Stimulated activated CD8-positive, alpha-beta memory T cell treated with anti-CD3 and anti-CD28 coated beads, Interleukin-4, amount 100 ng/mL, for 24 hours (primary cell): ENCODE measurements at places on chromosomes 1 and 21.

- DNase-seq, result no peak
These were observed 51.7 kb downstream of the CSMD2 start for GRCh38 chr1:34113362-34113761.

GRCh38 chr1:218752126-218752525 lies 407.0 kb downstream of the TGFB2 start:
- DNase-seq, result no peak

- no peak for DNase-seq
These were observed 6.2 kb upstream of the SLAMF1 start for GRCh38 chr1:160652924-160653619.

- no peak for DNase-seq
These were observed 291.4 kb downstream of the TGFB2 start for GRCh38 chr1:218636548-218636947.

DNA sequence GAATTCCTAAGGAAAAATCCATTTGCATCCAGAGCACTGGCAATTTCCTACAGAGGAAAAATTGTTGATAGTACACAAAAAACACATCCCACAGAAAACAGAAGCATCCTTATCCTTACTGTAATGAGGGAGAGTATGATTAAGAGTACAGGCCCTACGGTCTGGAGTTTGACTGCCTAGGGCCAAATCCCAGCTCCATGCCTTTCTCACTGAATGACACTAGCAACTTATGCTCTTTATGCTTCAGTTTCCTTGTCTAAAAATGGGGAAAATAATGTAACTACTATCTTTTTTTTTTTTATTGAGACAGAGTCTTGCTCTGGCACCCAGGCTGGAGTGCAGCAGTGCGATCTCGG lies 27.8 kb upstream of the CEP350 start:
- no peak for DNase-seq

- DNase-seq, result no peak
These were observed 84.1 kb upstream of the NEGR1 start for GRCh38 chr1:72366466-72366865.

- no peak for DNase-seq
These were observed 168.1 kb upstream of the CHRM3 start for GRCh38 chr1:239218301-239218700.

DNA sequence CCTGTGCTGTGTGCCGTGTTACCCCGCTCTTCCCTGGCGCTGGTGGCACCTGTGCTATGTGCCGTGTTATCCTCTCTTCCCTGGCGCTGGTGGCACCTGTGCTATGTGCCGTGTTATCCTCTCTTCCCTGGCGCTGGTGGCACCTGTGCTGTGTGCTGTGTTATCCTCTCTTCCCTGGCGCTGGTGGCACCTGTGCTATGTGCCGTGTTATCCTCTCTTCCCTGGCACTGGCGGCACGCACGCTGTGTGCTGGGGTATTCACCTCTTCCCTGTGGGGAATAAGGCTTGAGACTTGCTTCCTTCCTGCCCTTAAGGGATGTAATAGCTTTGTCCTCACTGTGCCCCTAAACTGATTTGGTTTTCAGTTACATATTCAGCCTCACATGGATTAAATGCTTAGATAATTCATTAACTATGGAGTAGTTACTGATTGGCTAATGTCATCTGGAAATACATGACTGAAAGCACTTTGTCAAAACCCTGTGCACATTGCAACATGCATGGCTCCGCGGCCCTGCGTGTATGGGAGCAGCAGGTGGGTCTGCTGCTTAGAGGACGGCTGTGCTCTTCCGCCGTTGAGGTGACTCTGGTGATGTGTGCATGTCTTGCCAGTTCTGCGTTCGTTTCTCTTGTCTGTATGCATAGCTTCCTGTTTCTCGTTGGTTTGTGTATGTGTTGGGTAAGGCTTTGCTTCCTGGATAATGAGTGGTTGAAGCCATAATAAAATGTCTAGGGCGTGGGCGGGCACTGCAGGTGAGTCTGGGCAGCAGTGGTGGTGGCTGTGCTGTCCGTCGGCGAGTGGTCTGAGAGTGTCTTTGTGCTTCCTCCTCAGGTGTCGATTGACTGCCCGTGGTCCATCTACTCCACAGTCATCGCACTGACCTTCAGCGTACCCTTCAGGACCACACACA lies 17.9 kb upstream of the PWP2 start:
- no peak for DNase-seq

- no peak for DNase-seq
These were observed 139.6 kb downstream of the CAMTA1 start for GRCh38 chr1:6924891-6925290.

DNA sequence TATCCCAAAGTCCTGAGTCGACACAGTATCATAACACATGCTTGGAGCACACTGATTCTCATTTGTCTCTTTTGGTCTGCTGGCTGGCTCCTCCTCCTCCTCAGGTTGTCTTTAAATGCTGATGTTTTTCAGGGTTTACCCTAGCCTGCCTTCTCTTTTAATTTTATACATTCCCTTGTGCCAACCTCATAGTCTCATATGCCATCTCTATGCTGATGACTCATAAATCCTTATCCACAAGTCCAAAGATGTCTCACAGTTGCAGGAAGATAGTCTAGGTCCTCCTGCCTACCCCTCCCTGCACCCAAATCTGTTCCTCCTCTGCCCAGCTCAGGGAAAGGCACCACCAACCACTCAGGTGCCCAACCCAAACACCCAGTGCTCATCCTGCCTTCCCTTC lies 108.3 kb downstream of the SIPA1L2 start:
- no peak for DNase-seq

DNA sequence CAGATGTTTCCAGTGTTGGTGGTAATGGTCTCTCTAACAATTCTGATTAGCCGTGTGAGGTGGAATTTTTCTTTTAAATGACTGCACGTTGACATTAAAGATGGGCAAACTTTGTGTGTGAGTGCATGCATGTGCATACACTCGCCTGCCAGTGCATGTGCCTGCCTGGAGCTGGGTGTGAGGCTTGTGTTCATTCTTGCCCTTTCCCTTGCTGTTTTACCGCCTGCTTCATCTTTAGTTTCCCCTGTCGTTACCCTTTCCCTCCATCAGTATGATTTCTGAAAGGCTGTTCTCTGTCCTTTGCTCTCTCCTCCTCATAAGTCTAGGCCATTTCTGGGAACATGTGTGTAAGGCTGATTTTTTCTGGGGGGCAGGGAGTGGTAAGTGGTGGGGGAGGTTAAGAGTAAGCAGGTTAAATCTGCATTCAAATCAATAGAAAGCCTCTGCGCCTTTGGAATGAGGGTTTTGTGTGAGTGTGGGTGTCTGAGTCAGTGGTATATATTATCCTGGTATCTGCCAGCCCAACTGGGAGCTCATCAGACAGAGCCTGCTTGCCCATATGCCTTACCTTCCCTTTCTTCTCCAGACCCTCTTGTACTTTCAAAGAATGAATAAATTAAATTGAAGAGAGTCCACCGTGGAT lies 112.5 kb downstream of the PBX1 start:
- no peak for DNase-seq

- DNase-seq, result no peak
These were observed 37.4 kb downstream of the MAP3K21 start for GRCh38 chr1:233364695-233365539.

DNA sequence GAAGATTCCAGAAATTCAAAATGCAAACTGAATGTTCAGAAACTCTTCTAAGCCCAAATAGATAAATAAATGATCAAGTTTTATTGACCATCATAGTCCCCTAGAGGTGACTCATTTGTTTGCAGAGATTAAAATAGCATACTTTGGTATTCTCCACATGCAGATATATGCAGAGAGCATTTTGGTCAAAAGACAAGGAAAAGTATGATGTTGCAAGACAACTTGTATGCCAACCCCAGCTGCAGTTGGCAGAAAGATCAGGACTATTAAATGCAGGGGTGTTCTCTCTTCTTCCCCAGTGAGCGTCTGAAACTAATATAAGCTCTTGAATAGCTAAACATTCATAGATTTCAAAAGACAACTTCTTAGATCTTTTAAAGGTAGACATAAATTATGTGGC lies 404.9 kb downstream of the LTN1 start:
- no peak for DNase-seq

DNA sequence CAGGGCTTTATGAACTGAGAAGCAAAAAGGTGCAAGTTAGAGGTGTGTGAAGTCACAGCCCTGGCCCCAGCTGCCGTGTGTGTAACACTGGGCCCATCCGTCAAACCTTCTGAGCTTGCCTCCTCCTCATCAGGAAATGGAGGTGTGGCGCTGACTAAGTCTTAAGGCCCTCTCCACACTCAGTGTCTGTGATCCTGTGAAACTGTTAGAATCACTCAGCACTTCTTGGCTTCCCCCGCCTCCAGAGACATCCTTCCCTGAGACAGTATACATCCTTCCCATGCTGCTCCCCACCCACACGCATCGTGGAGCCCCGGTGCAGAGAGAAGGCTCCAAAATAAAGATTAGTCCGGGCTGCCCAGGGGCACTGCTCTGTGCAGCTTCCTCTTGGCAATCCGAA lies 33.3 kb downstream of the LRP8 start:
- no peak for DNase-seq

GRCh38 chr1:32848354-32849063 lies 22.2 kb downstream of the FNDC5 start:
- DNase-seq, result no peak

DNA sequence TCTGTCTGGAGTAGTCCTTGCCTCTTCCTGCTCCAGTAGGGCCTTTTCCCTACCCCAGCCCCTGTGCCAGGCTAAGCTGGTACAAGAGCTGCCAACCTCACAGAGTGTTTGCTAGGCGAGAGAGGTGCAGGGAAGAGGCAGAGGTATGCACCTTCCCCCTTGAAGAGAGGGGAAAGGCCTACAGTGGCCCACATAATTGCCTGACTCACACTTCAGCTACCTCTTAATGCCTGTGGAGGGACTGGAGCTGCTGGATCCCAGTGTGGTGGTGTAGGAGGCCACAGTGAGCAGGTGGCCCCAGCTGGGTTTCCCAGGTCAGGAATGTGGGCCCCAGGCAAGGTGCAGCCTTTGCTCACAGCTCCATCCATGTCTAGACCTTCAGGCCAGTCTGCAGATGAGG lies 3.3 kb upstream of the CCDC28B start:
- DNase-seq, result no peak

- DNase-seq, result no peak
These were observed 25.2 kb downstream of the VAMP4 start for GRCh38 chr1:171716616-171717015.

- no peak for DNase-seq
These were observed 1536.2 kb downstream of the PLA2G4A start for GRCh38 chr1:188364927-188365449.
